Osteocyte (in vitro differentiated cells): ENCODE measurements at places on chromosomes 6 and 20.

DNA sequence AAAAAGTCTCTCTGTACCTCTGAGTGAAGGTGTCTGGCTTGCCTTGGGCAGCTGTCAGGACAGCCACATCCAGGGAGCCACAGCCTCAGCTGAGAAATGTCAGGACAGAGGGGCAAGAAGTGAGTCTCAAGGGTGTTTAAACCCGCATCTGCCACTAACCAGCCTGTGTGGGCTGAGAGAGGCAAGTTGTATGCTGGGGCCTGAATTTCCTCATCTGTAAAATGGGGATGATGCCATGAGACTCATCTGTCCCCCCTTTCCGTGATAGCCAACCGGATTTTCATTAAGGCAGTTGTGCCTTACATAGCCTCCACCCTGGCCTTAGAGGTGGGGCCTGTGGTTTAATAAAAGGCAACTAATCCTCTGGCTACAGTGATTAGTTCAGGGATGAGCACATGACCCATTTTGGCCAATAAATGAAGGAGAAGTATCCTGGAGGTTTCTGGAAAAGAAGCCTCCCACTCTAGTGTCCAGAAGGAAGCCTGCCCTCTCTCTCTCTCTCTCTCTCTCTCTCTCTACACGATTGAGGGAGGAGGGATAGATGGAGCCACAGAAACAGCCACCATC, 79.3 kb downstream of the BMP7 start:
- DNase-seq = no peak

GRCh38 chr20:2835331-2835796, 5.1 kb downstream of the PCED1A start:
- DNase-seq = no peak

GRCh38 chr6:88135578-88136114, 30.5 kb downstream of the CNR1 start:
- no peak for DNase-seq

- no peak for DNase-seq
Observed at GRCh38 chr6:112938650-112939049, 591.5 kb downstream of the RFPL4B start.

- DNase-seq = no peak
Observed at GRCh38 chr6:35876902-35877301, 44.0 kb downstream of the SRPK1 start.

- DNase-seq = no peak
Observed at GRCh38 chr20:32296819-32297420, 19.5 kb downstream of the KIF3B start.

DNA sequence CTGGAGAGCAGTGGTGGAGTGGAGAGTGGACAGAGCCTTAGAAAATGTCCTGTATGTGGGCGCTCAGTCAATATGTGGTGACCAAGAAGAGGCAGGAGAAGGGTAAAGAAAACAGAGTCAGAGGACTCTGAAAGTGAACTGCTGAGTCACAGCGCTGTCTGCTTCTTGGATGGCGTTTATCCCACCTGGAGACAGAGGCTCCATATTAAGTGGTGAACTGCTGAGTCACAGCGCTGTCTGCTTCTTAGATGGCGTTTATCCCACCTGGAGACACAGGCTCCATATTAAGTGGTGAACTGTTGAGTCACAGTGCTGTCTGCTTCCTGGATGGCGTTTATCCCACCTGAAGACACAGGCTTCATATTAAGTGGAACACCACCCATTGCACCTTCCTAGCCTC, 119.3 kb upstream of the RALGAPA2 start:
- no peak for DNase-seq

- DNase-seq = no peak
Observed at GRCh38 chr6:9398767-9399373, 963.5 kb upstream of the SLC35B3 start.

DNA sequence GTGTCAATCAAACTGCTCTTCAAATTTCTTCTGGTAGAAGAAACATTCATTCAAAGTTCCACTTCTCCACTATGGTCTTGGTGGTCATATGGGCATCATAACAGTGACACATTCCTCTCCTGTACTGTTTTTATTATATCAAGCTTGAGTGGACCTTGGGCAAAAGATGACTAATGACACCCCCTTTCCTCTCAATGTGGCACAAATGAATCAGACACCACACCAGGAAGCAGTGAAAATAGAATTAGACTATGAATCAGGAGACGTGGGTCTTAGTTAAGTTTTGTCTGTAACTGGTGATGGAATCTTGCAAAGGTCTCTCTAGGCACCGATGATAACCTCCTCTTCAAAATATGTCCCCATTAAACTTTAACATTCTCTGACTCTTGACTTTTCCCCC, 9.0 kb upstream of the NRSN1 start:
- no peak for DNase-seq

- no peak for DNase-seq
Observed at GRCh38 chr6:157637941-157638662, 184.9 kb upstream of the SNX9 start.

- no peak for DNase-seq
Observed at GRCh38 chr6:156832669-156833068, 55.5 kb downstream of the ARID1B start.

DNA sequence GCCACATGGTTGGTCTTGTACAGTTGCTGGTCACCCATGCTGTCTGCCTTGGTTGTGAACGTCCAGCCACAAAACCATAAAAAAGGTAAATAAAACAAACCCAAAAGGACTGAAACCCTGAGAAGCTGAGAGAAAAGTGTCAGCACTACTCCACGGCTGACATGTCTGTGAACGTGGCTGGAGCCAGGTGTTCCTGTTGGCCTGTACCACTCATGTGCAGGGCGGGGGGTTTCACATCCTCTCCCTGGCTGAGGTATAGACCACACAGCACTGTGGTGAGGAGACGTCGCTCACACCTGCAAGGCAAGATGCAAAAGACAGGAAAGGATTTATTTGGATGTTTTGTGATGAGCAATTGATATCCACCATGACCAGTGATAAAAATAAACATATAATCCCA, 51.9 kb upstream of the MRPS10 start:
- DNase-seq = no peak

DNA sequence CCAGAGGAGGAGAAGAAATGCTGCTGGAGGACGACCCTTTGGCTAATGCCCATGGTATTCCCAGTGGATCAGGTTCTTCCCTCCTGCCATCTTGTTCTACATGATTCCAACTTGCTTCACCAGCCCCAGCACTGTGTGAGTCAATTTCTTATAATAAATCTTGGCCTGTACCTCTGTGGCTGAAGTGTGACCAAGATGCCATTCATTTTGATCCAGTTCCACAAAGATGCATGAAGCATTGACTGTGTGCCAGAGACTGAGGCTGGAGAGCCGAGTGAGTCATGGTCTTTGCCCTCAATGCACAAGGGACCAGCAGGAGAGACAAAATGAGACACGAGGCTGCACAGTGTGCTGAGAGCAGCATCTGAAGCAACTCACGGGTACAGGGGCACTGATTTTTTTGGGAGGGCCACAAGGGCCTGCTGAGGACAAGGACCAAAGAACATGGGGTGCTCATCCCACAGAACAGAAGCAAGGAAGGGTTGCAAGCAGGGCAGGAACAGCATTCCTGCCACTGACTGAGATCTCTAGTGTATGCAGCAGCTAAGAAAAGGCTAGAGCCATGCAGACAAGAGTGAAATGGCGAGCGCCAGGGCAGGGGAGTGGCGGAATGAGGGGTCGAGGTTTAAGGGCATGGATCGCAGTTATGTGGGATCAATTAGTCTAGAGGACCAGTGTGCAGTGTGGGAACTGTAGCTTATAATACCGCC, 207.0 kb downstream of the THBS2 start:
- DNase-seq = no peak

GRCh38 chr20:63534831-63535651, 2.1 kb downstream of the PTK6 start:
- DNase-seq = no peak

- no peak for DNase-seq
Observed at GRCh38 chr6:160992061-160992979, 751 bp downstream of the MAP3K4 start.

DNA sequence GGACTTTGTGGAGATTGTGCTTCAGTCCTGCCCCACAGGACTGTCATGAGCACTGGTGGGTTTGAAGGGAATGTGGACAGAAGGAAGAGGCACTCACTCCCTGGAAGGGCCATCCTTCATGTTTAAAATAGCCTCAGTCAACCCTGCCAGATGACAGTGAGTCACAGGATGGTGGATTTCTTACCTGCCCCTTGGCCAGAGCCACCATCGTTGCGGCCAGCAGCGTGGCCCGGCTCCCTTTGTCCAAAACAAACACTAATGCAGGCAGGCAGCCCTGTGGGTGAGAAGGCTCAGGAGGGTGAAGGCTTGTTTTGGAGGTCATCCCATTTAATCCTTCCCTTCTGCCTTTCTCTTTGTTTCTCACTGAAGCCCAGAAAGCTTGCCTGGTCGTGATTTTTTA, 422.7 kb downstream of the CD83 start:
- DNase-seq = no peak

DNA sequence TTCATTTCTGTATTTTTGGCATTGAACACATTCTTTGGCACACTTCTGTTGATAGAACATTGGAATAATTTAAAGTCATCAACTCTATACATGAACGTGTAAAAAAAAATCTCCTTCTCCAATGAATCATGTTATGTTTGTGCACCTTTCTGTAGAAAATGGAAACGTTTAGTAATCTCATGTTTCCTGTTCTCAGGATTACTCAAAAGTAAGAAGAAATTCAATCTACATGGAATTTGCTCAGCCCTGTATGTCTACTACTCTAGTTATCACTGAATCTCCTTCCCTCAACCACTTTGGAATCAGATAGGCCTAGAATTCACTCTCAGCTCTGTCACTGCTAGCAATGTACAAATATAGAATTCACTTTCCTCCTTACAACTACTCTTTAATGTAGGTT, 103.6 kb downstream of the COL21A1 start:
- no peak for DNase-seq

- no peak for DNase-seq
Observed at GRCh38 chr20:59657459-59658046, 53.2 kb downstream of the PHACTR3 start.

DNA sequence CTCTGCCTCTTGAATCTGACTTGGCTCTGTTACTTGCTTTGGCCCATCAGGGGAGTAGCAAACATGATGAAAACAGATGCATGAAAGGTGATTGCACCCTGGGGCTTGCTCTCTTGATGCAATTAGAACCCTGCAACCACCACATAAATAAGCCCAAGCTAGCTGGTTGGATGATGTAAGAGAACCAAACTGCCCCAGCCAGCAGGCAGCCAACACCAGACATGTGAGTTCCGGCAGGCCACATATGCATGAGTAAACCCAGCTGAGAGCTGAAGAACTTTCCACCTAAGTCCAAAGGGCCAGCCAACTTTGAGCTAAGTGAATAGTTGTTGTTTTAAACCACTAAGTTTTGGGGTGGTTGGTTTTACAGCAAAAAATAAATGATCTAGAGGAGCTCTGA, 268.4 kb downstream of the FARS2 start:
- DNase-seq = no peak
